Mesenchymal stem cell (in vitro differentiated cells and primary cell): ENCODE measurements at places on chromosomes 4 and X.
A peak's percentile ranks its signal among the peaks of the same experiment; 100 is the strongest.

GRCh38 chr4:33959519-33959918, 2284.8 kb downstream of the ARAP2 start:
- no peak for DNase-seq

- no peak for DNase-seq
These were observed 3.0 kb upstream of the HGFAC start for GRCh38 chr4:3438847-3439180.

GRCh38 chrX:1876041-1876440, 261.2 kb downstream of the ASMT start:
- no peak for DNase-seq

DNA sequence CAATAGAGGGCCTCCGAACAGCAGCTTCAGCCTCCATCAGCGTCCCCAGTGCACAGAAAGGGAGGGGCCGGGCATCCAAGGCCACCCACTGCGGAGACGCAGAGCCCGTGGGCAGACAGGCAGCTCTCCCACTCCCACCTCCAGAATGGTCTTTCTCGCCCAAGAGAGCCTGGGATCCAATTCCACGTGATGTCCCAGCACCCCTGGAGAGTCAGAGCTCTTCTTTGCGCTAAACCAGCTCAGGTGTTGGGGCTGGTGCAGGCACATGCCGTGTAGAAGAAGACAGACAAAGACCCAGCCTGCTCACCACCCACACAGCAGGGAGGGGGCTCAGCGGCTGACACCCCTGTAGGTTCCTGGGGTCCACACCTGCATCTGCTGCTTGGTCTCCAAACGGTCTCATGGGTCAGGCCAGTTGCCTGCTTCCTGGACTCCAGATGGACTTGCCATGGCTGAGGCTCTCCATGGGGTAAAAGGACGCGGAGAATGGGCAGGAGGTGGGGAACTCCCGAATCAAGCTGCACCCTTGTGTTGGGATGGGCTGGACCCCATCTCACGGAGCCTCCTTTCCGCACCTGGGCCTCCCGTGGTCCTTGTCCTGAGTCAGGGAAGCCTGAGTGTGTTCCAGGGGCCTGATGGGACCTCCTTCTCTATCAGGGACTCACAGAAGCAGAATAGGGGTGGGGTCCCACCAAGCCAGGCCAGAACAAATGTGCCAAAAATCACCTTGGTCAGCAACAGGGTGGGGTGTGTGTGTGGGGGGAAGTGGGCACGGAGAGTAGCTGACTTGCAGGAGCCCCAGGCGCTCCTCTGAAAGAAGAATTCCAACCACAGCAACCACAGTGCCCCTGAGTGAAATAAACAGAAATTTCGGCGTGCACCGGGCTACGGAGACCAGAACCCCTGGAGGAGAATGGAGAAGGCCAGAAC, 11.6 kb upstream of the ASMTL start:
- DNase-seq: no peak

- DNase-seq: no peak
These were observed 450.1 kb upstream of the TENM3 start for GRCh38 chr4:181793096-181793495.

DNA sequence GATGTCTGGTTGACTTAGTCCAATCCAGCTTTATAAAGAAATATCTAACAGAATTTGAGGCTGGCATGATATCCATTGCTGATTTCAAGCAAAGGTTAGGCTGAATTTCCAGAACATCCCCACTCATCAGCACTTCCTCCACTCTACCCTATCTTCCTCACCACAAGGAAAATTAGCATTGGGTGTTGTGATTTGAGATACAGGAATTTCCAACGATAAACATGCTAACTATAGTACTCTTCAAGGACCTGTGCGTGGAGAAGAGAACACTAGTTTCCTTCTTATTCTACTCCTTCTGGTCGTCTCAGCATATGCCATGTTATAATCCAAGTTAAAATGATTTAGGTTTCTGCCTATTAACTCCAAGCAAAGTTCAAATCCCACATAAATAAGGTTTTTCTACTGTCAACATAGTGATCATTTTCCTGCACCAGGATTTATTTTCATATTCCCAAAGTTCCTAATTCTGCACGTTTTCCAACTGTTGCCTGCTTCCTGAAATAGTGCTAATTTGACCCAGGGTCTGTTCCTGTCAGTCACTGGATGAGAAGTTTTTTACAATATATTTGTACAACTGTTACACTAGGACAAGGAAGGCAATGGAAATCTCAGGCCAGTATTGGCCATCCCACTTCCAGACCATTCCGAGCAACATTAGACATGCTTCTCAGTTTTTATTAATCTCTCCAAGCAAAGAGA, 177.6 kb upstream of the EDNRA start:
- DNase-seq: peak; percentile 16

- no peak for DNase-seq
These were observed 85.3 kb downstream of the REELD1 start for GRCh38 chr4:146299607-146300006.

DNA sequence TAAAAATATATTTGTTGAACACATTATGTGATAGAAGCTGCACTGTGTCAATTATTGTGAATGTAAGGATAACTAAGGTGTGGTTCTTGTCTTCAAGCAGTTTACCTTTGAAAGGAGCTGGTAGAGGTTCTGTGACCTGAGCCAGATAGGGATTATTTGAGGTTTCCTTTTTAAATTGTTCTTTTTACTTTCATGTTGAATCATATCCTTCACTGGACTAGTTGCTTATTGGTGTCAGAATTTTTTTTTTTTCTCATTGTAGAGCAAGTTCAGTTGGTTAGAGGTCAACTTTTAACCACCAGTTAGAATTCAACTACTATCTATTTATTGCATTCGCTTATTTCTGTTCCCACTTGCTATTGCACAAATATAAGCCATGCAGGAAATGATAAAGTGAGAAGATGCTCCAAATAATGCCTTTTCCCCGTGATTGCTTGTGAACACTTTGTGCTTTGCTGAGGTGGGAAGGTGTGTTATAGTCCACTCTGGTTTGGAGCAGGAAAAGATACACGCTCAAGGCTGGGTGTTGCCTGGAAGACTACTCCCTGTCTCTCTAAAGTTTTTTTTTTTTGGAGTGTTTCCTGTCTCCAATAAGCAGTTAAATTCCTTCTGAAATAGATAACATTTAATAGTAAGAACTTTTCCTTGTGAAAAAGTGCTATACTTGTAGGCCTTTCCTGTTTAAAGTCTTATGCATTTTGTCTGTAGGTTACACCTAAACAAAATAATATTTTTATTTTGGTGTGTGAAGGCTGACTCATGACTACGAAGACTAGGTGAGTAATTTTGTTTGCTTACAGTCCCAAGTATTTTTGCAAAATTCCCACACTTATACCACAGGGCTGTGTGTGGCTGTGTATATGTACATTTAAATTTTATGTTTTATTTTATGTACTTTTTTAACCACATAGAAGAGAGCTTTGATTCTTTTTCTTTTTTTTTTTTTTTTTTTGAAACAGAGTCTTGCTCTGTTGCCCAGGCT, 83.8 kb upstream of the LCORL start:
- DNase-seq: no peak

GRCh38 chr4:73448448-73449203, 12.6 kb downstream of the AFP start:
- DNase-seq: no peak

DNA sequence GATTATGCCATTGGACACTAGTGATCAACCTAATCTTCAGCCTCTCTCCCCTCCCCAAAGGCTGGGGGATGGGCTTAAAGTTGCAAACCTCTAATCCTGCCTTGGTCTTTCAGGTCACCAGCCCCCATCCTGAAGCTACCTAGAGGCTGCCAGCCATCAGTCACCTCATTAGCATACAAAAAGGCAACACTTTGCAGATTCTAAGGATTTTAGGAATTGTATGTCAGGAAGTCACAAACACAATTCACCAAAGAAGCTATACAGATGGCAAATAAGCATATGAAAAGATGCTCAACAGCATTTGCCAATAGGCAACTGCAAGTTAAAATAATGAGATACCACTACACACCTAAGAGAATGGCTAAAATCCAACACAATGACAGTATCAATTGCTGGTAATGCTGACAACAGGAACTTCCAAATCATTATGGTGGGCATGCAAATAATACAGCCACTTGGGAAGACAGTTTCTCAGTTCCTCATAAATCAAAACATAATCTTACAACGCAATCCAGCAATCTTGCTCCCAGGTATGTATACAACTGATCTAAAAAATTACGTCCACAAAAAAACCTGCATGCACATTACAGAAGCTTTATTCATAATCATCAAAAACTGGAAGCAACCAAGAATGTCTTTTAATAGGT, 9.0 kb upstream of the PIM2 start:
- DNase-seq: no peak

- DNase-seq: no peak
These were observed 60.7 kb upstream of the SPANXD start for GRCh38 chrX:141759238-141759637.

DNA sequence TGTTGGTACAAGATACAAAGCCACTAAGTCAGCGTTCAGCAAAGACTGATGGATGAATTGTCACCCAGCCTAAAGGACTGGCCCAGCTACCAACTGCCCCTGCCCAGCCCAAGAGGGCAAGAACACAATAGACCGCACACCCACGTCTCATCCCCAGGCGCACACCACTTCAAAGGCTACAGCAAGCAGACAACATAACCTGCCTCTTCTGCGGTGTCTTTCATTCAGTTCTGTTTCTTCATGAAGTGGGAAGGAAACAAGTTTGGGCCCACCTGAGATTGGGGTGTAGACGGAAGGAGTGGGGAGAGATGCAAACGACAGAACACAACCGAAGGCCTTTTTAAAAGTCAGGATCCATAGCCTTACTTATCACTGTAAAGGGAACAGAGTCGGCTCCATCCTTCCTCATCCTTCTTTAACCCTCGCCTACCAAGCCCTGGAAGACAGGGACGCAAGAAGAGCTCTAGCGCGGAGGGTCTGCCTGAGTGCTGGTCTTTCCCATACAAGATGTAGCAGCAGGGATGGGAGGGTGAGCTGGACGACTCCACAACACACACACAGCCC, 691 bp downstream of the SCARB2 start:
- DNase-seq: peak; percentile 77

DNA sequence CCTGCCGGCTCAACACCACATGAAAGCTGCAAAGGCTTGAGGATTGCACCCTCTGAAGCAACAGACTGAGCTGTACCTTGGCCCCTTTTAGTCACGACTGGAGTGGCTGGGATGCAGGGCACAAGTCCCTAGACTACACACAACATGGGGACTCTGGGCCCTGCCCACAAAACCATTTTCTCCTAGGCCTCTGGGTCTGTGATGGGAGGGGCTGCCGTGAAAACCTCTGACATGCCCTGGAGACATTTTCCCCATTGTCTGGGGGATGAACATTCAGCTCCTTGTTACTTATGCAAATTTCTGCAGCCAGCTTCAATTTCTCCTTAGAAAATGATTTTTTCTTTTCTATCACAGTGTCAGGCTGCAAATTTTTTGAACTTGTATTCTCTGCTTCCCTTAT, 123.5 kb upstream of the SMARCAD1 start:
- no peak for DNase-seq

DNA sequence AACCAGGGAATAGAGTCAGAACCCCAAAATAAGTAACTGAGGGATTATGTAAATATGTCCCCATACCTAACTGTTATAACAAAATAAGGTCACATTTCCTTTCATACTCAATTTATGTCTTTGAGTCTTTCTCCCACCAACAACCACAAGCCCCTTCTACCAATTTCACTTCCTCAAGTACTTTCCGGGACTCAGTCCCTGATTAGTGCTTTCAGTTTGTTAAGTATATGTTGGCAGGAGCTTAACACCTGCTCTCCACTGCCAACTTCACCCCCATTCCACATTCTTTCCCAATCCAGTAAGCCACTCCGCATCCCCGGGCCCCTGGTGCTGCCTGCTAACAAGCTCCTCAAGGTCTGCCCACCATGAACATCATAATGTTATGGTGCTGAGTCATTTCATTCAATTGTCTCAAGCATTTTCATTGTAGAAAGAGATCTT, 71.3 kb upstream of the SPRY1 start:
- no peak for DNase-seq

- no peak for DNase-seq
These were observed 594.2 kb downstream of the STPG2 start for GRCh38 chr4:97548943-97549583.

GRCh38 chr4:186839122-186840037, 115.7 kb upstream of the FAT1 start:
- peak; percentile 73 for DNase-seq

DNA sequence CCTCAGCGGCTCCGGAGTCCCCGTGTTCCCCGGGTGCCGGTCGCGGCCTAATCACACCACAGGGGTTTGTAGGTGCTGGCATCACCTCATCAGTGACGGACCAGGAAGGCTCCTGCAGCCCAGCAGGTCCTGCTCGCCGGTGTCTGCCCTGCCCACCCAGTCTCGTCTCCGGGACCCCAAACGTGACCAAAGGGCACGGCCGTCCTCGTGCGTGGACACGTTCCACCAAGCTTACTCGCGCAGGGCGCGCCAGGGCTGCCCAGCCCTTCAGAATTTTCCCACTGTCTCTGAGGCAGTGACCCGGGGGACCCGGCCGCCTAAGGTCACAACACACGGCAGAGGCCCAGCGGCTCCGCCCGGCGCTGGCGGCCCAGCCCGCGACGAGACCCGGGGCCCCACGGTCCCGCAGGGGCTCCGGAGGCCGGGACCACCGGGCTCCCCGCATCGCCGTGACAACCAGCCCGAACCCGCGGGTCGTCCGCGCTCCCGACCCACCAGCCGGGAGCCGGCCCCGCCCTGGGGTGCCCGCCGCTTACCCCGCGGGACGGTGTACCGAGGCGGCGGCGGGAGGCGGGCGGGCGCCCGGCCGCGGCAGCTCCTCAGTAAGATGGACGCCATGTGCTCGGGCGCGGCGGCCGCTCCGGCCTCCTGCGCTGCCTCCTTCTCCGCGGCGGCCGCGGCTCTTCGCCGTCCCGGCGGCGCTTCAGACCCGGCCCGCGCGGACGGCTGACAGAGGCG, 454 bp downstream of the LETM1 start:
- no peak for DNase-seq

- no peak for DNase-seq
These were observed 136.0 kb downstream of the NKX6-1 start for GRCh38 chr4:84362896-84363655.

DNA sequence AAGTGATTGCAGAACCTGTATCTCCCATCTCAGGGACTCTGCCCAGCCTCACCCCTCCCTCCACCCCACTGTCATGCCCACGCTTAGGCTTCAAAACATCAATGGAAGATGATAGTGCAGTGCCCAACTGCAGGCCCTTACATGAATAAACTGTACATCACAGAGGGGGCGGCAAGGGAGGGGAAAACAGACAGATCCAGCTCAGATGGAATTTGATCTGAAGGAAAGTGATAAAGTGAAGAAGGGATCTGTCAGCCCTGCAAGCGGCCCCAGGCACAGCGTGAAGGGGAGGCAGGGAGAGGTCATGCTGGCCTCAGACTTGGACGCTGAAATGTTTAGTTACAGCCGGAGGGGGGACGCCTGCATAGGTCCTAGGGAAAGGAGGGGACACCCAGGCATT, 38.5 kb downstream of the GYG2 start:
- DNase-seq: no peak

DNA sequence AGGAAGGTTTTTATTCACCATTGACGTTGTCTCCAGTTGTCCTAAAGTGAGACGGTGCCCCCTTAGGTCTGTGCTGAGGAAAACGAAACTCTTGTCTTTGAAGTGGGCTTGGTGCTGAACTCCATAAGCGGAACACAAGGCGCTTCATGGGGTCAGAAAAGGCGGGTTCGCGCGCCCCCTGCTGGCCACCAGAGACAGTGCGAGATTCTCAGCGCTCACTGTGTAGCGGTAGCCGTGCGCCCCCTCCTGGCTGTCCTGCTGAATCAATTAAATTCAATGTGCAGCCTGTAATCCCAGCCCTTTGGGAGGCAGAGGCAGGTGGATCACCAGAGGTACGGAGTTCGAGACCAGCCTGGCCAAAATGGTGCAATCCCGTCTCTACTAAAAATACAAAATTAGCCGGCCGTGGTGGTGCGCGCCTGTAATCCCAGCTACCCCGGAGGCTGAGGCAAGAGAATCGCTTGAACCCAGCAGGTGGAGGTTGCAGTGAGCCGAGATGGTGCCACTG, 64.1 kb downstream of the RLIM start:
- peak; percentile 71 for DNase-seq
